Femur (tissue), 1 donor: ENCODE measurements at places on chromosomes 3 and 15.

GRCh38 chr3:108036401-108036800, 54.4 kb downstream of the CD47 start:
- DNase-seq = no peak

DNA sequence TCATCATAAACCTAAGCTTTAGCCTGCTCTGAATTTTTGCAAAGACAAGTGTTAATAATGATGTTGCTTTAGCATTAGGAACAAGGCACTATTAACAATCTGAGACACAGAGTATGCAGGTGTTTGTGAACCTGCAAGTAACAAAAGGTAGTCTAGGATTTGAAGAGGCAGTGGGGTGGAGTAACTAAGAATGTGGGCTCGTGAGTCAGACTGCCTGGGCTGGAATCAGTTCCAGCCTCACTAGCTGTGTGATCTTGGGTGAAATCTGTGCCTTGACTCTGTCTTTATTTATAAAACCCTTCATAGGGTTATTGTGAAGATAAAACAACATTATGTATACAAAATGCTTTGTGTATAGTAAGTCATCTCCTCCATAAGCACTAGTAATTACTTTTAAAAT, 610.6 kb upstream of the CFAP20DC start:
- no peak for DNase-seq

DNA sequence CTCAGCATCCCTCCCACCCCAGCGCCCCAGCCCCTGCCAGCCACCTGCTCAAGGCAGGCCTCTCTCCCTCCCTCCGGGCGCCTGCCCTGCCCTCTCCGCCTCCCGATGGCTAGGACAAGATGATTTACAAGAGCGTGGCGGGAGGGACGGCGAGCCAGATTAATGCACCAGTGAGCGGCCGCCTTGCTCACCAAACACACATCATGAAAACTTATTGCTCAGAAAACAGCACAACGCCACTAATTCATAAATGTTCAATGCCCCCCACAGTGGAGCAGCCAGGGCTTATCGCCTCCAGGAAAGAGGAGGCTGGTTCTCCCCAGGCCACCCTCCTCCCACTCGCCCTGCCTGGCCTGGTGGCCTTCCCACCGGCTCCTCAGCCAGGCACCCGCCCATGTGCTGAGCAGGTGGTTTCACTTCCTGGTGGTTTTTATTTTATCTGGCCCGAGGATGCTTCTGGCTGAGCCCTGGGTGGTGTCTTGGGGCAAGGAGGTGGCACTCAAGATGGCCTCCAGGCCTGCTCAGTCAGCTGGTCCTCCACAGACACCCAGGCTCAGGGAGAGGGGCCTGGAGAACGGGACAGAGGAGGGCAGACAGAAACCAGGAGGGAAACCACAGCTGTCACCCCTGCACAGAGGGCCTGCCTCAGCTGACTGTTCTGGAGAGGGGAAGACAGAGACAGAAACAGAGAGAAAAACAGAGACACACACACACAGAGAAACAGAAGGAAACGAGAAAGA, 284.9 kb downstream of the UACA start:
- no peak for DNase-seq

DNA sequence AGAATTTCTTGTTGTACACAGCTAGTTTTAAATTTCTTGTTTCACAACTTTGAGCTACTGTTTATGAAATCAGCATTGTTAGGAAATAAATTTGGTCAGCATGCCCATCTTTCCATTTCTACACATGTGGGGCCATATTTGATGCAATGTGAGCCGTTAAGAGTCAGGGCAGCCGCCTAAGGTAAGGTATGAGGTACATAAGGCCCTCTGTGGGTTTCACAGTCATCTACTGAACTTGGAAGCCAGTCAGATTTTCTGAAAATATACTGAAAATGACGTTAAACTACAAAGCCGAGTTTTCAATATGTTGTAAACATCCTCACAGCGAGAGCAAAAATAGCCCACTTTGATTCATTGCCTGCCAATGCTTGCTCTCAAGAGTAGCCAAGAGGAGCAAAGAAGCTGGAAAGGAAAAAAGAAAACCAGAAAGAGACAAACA, 94.7 kb upstream of the PDZRN3 start:
- peak; percentile 36 for DNase-seq

DNA sequence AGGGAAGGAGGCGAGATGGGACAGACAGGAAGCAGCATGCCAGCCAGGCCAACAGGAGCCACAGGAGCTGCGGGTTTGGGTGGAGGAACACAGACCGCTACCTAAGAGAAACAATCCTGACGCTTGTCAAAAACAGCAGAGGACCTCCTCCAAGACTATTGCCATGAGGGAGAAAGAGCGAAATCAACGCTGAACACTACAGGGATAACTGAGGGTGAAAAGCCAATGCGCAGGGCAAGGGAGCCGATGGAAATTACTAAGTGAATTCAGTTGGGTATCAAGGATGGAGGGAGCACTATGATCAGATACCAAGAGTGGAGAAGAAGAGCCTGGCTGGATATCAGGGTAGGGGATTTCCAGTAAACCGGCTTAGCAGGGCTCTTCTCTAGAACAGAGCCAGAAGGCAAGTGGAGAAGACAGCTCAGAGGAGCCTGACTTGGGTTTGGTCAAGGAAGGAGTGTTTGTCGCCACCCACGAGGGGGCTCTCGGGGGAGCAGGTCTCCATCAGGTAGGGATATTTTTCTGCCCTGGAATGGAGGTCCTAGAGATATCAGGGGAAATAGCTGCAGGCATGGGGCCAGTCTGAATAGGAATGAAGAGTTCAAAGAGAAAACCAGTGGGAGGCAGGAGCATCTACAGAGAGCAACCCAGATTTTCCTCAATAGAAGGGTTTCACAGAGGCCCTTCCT, 48.4 kb downstream of the SLC41A3 start:
- no peak for DNase-seq

GRCh38 chr3:184011230-184011876, 6.3 kb downstream of the ABCC5 start:
- no peak for DNase-seq

DNA sequence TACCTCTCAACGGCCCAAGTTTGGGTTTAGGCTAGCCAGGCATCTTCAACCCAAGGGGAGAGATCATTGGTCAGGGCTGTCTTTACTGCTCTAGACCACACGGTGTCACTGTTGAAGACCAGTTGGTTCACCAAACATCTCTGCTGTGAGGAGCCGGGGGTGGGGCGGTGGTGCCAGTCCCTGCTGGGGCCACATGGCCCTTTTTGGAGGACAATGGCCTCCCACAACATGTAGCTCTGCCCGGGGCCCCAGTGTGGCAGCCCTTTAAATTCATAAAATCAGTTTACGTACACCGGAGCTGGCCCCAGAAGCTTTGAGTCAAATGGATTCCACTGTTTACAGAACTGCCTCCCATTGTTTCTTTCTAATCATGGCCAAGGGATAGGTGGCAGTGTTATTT, 19.1 kb upstream of the TM4SF18 start:
- DNase-seq = no peak

DNA sequence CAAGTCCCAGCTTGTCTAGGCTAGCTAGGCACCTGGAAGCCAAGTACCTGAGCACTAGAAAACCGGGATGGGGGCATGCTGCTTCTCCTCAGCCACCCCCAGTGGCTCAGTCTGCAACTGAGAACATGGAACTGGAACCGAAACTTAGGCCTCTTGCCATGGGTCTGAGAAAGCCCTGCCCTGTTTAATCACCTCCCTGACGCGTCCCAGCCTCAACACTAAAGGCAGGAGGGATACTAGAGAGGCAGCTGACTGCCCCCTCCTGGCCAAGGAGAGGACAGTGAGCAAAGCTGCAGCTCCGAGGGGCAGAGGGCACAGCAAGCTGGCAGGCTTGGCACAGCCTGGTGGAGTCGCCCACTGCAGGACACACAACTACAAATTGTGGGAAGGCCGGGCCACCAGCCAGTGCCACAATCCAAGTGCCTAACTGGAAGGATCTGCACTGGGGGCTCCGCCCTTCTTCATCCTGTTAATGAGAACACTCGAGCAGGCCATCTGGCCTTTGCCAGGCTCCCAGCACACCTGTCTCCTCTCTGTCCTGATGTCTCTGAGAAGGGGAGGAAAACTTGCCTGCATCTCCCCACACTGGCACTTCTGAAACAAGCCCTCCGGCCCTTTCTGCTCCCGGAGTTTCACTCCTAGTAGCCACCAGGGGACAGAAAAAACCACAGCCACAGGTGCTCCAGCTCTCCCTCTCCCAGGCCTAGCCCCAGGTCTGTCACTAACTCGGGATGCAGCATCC, 53.7 kb downstream of the BDH1 start:
- DNase-seq = no peak

DNA sequence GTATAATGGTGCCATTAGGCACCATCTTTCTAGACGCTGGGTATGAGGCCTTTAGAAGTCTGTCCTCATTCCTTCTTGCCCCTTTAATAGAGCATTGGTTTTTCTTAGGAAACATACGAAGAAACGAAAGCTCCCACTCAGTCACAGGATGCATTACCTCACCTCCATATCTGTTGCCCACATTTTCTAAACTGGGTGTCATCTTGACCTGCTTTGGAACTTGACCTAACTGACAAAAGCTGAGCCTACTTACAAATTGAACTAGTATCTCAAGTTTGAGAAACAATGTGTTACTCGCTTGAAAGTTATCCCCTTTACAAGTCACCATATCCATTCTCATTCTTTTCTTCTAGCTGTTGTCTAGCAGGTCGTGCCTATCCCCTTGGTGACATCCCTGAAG, 102.7 kb downstream of the VPS8 start:
- DNase-seq = no peak

GRCh38 chr15:90576711-90577389, 47.1 kb downstream of the CRTC3 start:
- no peak for DNase-seq

DNA sequence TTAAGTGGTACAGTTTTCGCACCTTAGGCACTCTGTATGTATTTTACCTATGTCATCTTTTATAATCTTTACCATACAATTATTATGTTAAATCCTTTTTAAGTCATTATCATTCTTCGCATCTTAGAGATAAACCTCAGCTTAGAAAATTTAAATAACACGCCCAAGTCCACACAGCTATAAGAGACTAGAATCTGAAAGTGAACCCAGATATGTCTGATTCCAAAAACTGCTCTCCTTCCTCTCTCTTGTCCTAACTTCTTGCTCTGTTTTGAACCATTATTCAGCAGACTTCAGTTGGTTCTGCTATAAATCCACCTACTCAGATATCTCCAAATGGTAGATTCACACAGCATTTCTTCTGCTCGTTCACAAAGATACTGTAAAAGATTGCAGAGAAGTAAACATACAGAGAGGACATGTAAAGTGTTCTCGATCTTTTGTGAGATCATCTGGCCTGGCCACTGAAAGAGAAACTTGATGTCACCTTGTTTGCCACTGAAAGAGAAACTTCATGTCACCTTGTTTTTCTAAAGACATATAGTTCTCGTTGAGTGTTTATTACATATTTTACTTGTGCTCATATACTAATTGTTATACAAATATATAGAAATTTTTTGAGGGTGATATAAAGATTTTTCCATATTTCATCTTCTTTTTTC, 533.2 kb downstream of the GRM7 start:
- no peak for DNase-seq

DNA sequence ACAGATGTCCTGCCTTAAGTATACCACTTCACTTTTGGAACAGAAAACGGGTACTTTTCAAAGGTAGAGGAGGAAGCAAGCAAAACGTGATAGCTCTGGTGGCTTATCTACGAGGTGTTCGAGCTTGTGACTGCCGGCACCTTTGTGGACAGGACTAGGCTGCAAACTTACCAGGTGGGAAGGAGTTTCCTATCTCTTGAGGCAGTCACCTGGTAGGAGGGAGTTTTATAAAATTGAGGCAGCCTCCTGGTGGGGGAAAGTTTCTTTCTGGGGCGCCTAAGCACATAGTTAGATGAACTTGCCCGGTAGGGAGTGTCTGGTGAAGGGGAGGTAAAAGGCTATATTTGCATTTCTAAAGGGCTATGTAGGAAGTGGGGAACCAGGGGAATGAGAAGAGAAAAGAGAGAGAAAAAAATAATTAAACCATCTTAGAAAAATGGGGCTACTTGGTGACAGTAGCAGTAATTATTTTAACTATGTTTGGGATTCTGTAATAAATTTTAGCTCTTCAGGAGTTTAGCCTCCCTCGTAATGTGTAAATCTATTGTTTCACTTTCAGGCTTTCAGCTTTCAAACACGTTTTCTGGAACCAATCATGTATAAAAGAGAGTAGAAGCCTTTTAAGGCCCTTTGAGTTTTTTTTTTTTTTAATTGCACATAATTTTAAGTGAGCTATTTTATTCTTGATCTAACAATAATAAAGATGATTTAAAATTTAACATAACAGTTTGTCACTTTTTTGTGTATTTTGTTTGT, 131.0 kb downstream of the IL5RA start:
- DNase-seq = no peak

GRCh38 chr3:126081618-126082361, 2.1 kb downstream of the SLC41A3 start:
- no peak for DNase-seq
